CD4-positive, alpha-beta T cell treated with Interleukin-12 subunit alpha and Interleukin-12 subunit beta, for 1 hour (primary cell): ENCODE measurements at places on chromosomes 3 and 15.

DNA sequence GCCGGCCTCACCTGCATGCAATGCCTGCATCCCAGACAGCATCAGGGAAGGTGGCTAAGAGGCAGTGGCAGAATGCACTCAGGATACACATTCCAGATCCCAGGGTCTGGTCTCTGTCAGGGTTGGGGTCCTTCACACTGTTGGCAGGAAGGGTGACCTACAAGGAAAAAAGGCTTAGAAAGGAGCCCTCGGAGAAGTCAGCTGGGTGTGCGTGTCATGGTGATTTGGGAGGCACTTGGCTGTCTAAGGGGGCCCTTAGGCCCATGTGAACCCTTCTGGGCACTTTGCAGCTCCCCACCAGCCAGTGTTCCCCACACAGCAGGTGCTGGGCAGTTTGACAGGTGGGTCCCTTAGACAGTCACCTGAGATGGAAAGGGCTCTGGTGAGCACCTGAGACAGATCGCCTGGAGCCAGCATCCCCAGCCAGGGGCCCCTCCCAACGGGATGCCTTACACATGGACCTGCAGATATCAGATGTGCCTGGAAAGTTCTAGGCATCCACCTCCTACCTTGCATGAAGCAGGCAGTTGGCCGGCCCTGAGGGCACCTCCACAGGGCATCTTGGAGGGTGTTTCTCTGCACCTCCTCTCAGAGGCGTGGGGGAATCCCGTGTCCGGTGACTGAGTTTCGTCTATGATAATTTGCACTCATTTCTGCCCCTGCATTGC, 131.6 kb downstream of the LRRK1 start:
- no peak for DNase-seq

- peak; percentile 23 for DNase-seq
These were observed 47.2 kb downstream of the PPARG start for GRCh38 chr3:12336099-12336498.

DNA sequence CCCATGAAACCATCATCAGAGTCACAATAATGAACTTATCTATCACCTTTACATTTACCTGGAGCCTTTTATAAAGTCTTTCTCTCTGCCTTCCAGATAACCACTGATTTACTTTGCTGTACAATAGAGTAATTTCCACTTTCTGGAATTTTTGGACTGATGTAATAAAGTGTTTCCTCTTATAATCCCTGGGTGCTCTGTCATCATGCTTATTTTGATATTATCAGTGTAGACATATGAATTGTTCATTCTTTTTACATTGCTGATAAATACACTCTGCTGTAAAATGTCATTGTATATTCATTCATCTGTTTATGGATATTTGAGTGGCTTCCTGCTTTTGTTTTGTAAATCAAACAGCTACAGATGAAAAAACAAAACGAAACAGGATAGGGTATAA, 27.0 kb upstream of the IREB2 start:
- no peak for DNase-seq

- DNase-seq, result peak; percentile 11
These were observed 61.2 kb upstream of the XRN1 start for GRCh38 chr3:142509079-142509478.
